ENCODE measurements at places on chromosomes 12 and 14.
A peak's percentile ranks its signal among the peaks of the same experiment; 100 is the strongest.

- no peak for DNase-seq
Observed at GRCh38 chr12:52210925-52211650, 19.3 kb upstream of the KRT80 start.

- DNase-seq, result no peak
Observed at GRCh38 chr14:73462048-73462715, 3.8 kb upstream of the NUMB start.

GRCh38 chr14:31967669-31967975 lies 109.5 kb upstream of the ARHGAP5 start:
- no peak for DNase-seq

GRCh38 chr12:123071857-123072256 lies 79.0 kb downstream of the PITPNM2 start:
- DNase-seq, result peak; percentile 38

GRCh38 chr14:73426877-73427276 lies 31.5 kb downstream of the NUMB start:
- DNase-seq, result no peak

- DNase-seq, result no peak
Observed at GRCh38 chr12:106285982-106286381, 16.6 kb upstream of the TCP11L2 start.

GRCh38 chr12:2250797-2251196 lies 198.0 kb downstream of the CACNA1C start:
- DNase-seq, result no peak

GRCh38 chr14:20668969-20669368 lies 15.4 kb upstream of the RNASE4 start:
- no peak for DNase-seq

DNA sequence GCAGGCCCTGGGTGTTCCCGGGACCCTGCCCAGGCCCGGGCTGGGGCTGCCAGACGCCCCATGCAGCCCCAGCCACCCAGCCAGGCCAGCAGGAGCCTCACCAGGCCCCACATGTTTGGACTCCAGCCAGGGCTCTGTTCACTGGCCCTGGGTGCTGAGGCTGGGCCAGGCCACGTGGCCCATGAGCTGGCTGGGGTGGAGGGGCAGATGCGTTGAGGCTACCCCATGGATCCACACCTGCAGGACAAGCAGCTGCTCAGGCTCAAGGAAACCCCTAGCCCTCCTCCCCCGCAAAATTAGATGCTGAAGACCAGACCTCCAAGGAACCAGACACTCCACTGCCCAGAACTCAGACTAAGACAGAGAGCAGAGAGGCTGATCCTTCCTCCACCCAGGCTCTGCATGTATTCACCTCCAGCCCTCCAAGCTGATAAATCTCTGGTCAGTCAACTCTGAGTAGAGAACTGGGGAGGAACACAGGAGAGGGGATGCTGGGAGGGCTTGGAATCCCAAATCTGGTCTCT lies 1.6 kb downstream of the CDH24 start:
- DNase-seq, result no peak

GRCh38 chr14:89773644-89774316 lies 180.8 kb downstream of the EFCAB11 start:
- DNase-seq, result no peak

- no peak for DNase-seq
Observed at GRCh38 chr12:48030173-48030650, 25.9 kb upstream of the COL2A1 start.

- DNase-seq, result no peak
Observed at GRCh38 chr14:101489092-101489760, 72.1 kb upstream of the DIO3 start.

DNA sequence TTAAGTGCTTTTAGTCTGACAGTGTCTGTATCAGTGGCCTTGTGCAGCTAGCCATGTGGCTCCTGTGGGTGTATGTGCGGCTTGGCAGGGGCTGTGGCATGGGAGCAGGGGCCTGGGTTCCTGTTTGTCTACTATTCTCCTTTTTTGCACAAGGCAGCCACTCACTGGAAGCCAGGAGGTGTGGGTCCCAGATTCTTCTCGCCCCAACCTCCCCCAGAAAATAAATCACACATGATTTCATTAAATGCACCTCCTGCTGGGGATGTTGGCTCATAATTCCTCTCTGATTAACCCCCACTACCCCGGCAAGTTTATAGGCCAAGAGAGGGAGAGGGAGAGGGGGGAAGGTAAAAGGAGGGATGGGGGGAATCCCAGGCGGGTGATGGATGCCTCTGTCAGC lies 17.6 kb downstream of the CALCOCO1 start:
- no peak for DNase-seq

GRCh38 chr12:114894076-114894475 lies 210.1 kb upstream of the TBX3 start:
- DNase-seq, result no peak

GRCh38 chr14:34368115-34368970 lies 93.7 kb downstream of the SPTSSA start:
- DNase-seq, result no peak

- DNase-seq, result no peak
Observed at GRCh38 chr14:94648801-94649200, 36.6 kb downstream of the SERPINA3 start.

DNA sequence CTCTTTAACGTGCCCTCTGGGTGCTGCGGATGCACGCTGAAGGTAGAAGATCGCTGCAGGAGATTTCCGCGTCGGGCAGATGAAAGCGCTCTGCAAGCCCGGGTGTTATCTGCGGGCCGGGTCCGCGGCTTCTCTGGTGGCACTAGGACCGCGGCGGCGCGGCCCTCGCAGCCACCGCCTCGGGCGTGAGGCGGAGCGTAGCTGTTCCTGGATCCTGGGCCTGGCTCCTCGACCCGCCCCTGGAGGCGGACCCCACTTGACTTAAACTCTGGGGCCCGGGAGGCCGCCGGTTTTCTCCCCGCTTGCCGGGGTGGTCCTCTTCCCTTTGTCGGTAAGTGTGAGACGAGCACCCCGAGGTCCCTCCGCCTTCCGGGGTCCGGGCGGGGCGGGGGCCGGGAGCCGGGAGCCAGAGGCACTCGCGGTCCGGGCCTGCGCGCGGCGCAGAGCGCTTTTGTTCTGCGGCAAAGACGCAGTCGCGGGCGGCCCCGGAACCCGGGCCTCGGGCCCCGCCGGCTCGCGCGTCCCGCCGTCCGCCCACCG lies at the start of gene RESF1:
TSS of gene RESF1 (plus strand) at position 255 of the 540 bp plus-strand sequence. CDS start 21,541 bp downstream, outside the sequence.
- peak; percentile 38 for DNase-seq

GRCh38 chr14:51511265-51511664 lies 140.4 kb upstream of the FRMD6 start:
- DNase-seq, result no peak

GRCh38 chr14:96277890-96278289 lies 21.9 kb downstream of the BDKRB1 start:
- no peak for DNase-seq

- DNase-seq, result no peak
Observed at GRCh38 chr12:68762691-68763090, 16.7 kb downstream of the SLC35E3 start.

DNA sequence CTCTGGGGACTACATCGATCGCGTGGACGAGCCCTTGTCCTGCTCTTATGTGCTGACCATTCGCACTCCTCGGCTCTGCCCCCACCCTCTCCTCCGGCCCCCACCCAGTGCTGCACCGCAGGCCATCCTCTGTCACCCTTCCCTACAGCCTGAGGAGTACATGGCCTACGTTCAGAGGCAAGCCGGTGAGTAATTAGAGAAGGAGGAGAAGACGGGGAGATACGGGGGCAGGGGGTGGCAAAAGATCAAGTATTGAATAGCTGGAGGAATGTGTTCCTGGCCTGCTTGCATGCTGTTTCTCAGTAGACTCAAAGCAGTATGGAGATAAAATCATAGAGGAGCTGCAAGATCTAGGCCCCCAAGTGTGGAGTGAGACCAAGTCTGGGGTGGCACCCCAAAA lies 21.9 kb downstream of the OS9 start:
- no peak for DNase-seq

DNA sequence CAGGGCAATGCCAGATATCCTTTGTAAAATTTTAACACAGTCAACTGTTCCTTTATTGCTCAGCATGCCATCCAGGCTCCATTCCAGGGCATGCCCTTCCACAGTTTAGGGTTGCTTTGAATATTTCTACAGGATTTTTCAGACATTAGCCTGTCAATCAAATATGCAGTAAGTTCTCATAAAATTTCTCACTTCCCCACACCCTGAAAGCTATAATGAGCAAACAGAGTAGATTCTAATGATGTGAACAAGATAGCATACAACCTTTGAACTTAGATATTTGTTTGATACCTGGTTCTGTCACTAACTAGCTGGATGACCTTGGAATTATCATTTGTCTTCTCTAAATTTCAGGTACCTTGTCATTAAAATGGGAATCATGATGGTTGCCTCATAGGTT lies 251.2 kb downstream of the SYT1 start:
- DNase-seq, result no peak

GRCh38 chr12:10365696-10366405 lies 24.0 kb downstream of the KLRK1 start:
- no peak for DNase-seq

- no peak for DNase-seq
Observed at GRCh38 chr14:34113991-34114390, 163.1 kb upstream of the EGLN3 start.

GRCh38 chr12:26833743-26834490 lies 923 bp upstream of the ITPR2 start:
- DNase-seq, result no peak

DNA sequence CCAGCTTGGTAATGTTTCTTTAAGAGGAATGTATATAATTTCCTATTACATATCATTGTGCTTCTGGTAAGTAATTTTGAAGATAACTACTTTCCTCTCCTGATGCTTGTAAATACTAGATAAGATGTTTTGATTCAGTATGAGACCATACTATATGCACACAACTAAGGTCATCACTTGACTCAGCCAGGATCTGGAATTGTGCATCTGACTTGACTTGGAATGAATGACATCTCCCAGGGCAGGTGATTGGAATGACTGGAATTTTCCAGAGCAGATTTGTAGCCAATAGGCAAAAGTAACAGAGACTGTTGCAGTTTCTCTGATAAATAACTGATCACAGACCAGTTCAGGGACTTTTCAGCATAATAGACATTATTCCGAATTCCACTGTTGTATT lies 11.1 kb downstream of the BEST3 start:
- no peak for DNase-seq

DNA sequence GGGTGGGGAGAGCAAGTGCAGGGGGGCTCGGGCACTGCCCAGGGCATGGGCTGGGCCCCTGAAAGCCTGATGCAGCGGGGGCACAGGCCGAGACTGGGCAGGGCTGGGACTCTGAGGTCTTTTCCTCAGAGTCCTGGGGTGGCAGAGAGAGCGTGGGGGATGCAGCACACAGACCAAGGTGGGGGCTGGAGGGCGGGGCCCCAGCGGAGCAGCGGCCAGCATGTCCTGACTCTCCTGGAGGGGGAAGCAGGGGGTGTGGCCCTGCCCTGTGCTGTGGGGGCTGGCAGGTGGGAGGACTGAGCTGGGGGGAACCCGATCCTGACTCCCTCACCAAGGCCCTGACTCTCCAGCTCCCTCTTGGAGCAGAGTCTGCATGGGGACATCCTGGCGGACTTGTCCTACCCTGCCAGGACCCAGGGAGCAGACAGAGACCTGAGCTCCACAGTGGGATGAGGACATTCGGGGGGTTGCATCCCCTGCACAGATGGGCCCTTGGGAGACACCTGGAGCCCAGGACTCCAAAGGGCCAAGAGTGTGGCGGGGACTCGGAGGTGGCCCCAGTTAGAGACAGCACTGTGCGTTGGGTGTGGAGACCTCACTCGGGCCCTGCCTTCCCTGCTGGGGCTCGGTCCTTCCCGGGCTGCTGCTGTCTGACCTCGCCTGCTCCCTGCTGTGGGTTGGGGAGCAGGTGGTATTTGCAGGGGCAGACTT lies 326.1 kb downstream of the TMEM121 start:
- DNase-seq, result no peak

GRCh38 chr12:31896514-31897039 lies 62.6 kb upstream of the RESF1 start:
- DNase-seq, result no peak

GRCh38 chr14:51585055-51585454 lies 66.7 kb upstream of the FRMD6 start:
- no peak for DNase-seq

GRCh38 chr14:53043027-53043581 lies 92.3 kb upstream of the FERMT2 start:
- DNase-seq, result no peak

DNA sequence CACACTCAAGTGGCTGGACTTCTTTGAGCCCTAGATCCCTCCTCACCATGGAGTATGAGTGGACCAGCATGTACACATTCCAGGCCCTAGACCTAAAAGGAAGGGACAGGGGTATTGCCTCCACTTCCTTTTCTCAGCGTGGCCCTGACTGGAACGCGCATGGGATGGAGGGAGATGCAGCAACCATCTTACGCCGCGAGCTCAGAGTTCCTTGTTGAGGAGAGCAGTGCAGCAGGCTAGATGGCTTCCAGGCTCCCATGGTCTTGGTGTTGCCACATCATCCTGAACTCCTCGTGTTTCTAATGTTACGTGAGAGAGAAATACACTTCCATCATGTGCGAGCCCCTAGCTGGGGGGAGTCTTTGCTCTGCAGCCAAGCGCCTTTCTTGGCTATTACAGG lies 61.8 kb upstream of the DIO3 start:
- no peak for DNase-seq

GRCh38 chr12:100450735-100451134 lies 22.9 kb upstream of the NR1H4 start:
- DNase-seq, result no peak

GRCh38 chr12:93015871-93016751 lies 87.0 kb upstream of the EEA1 start:
- no peak for DNase-seq

DNA sequence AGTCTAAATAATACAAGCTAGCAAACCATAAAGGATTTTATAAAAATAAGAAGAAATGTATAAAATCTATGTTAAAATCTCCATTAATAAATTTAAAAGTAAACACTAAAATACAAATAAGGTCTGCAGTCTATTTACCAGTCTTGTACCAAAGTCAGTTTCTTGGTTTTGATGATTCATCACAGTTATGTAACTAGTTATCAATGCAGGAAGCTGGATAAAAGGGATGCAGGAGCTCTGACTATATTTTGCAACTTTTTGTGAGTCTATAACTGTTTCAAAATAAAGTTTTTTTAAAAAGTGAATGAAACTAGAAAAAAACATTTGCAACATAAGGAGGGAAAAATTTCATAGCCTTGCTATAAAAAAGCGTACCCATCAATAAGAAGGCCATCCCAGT lies 151.5 kb downstream of the DERA start:
- no peak for DNase-seq

GRCh38 chr12:77772676-77773298 lies 57.9 kb upstream of the NAV3 start:
- DNase-seq, result no peak

- DNase-seq, result no peak
Observed at GRCh38 chr12:2161473-2161872, 108.7 kb downstream of the CACNA1C start.

GRCh38 chr12:117485984-117486839 lies 124.8 kb upstream of the NOS1 start:
- peak; percentile 99 for DNase-seq

GRCh38 chr12:42725809-42726208 lies 136.3 kb upstream of the PRICKLE1 start:
- no peak for DNase-seq

- no peak for DNase-seq
Observed at GRCh38 chr12:4049298-4050080, 176.3 kb upstream of the PARP11 start.
